Cardiac ventricle fibroblast (primary cell): ENCODE measurements at places on chromosomes 11 and 22. TPM values are rescaled to one million over a fixed set of nuclear protein-coding genes. Genes with fewer than 3 reads are reported as not detected.

The SPDYC gene
- total RNA-seq: not detected in 2 replicates

The IGLL1 gene
- total RNA-seq: not detected in 2 replicates

The PKP3 gene
- 0.68 and 3.5 TPM in 2 replicates for total RNA-seq

The GTF2H1 gene
- total RNA-seq: 35.0 and 39.8 TPM in 2 replicates

The CHRNA10 gene
- not detected in 2 replicates for total RNA-seq

The CYB5R2 gene
- 7.1 and 12.7 TPM in 2 replicates for total RNA-seq

The F2 gene
- not detected in 2 replicates for total RNA-seq

The DEFB131B gene
- total RNA-seq: not detected in 2 replicates

The BRMS1 gene
- 29.3 and 43.7 TPM in 2 replicates for total RNA-seq

The RNF169 gene
- 8.9 and 10.1 TPM in 2 replicates for total RNA-seq

The GPHA2 gene
- not detected in 2 replicates for total RNA-seq

The CEP126 gene
- 4.1 and 4.2 TPM in 2 replicates for total RNA-seq

The MPPED2 gene
- total RNA-seq: not detected in 2 replicates

The MS4A4A gene
- not detected in 2 replicates for total RNA-seq

The MS4A7 gene
- not detected in 2 replicates for total RNA-seq
